ENCODE measurements at places on chromosomes 6 and 20.

DNA sequence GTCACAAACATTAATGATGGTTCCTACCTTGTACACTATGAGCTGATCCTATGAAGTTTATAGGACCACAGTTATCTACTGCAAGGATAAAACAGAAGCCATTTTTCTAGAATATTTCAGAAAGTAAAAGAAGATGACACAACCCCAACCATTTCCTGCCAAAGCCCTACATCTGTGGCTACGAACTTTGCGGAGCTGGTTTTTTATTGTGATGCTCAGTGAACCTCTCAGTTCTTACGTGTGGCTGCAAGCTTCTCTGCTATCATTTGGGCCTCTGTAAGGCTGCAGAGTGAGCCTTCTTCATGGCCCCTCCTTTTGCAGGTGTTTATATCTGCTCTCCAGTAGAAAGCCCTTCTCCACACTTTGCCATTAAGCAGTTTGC, 17.8 kb upstream of the TAGAP start:
- no peak for DNase-seq

GRCh38 chr20:1517010-1517409, 25.8 kb upstream of the SIRPB2 start:
- no peak for DNase-seq

GRCh38 chr6:77837034-77837784, 184.4 kb downstream of the MEI4 start:
- no peak for DNase-seq

DNA sequence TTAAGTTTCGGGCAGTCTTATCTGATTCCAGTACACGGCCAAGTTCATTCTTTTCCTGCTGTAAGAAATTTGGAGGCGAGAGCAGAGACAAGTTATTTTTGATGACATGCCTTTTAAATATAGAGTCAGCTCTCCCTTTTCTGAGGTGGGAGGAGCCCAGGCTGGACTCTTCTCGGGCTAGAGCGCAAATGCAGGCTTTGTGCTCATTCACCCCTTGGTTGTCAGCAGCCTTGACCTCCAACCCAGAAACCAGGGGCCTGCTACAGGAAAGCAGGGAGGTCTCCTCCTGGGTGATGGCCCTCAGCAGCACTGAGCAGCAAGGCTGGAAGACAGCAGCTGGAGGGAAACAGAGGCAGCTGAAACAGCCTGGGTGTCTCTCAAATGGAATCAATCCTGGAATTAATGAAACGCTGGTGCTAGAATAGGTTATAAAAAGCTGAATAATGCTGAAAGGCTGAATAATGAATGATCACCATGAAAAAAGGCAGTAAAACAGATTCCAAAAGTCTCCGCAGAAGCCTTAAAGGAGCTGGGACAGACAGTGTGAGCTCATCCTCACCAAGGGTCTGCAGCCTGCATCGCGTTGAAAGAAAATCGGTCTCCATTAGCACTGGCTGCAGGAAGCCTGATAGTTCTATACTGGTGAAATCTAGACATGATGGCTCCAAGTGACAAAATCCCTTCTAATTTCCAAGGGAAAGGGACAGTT, 28.2 kb upstream of the ECI2 start:
- DNase-seq = no peak

GRCh38 chr6:145003145-145003544, 718.0 kb downstream of the UTRN start:
- DNase-seq = no peak

DNA sequence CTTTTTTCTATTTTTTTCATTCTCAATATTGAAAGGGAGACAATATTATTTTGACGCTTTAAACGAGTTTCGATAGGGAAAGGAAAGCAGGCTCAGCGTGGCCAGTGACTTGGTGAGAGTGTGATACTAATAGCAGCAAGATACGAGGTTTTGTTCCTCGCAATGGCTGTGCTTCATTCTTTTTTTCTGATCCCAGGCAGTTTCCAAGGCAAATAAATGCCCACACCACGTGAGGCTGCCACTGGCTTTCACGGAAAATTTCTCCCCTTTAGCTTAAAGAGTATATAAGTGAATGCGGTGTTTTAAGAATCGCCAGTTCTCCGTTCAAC, 196.4 kb upstream of the ZNF184 start:
- no peak for DNase-seq
